ENCODE measurements at places on chromosomes 6 and 20.

DNA sequence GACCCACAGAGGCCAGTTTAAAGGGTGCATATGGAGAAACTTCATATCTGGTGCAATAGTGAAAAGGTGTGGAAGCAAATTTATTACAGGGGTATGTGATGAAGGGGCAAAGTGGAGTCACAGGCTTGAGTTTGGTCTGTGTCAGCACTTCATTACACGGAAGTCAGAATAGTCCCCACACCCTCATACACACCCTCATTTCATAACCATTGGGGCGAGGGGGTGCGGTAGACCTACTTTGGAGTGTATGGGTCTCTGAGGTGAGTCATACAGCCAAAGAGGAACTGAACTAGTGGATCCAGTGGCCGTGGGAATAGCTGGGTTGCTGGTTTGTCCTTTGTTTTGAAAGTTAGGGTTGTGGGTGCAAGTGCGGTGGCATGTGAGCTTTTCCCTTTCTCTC, 3.3 kb downstream of the TM9SF4 start:
- no peak for DNase-seq

DNA sequence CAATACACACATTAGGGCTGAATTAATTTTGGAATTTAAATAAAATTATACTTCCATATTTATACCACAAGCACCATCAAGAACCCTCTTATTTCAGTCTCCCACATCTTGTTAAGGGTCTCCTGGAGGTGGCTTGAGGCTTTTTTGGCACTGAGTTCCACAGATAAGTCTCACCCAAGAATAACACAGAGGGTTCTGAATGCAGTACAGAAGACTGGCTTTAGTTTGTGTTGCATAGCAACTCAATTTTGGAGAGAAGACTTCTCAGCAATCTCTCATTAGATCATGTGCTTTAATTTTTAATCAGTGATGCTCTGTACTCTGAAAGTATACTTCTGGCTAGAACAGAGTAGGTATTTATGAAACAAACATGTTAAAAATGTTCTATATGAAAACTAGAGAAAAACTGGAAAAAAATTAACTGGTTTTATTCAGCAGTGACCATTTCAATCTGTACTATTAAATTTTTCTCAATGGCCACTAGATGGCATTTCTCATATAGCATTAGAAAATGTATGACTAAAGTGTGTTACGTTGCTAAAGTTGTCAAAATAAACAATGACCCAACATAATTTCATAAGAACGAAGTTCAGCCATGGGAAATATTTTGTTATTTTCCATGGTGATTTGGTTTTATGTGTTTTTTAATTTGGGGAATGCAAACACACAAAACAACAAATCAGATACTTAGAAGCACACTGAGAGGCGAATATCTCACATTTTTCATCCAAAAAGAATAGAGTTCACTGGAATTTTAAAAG, 32.7 kb upstream of the MAP7 start:
- no peak for DNase-seq

GRCh38 chr20:19758501-19759331, 658 bp downstream of the RIN2 start:
- DNase-seq: peak; percentile 59

DNA sequence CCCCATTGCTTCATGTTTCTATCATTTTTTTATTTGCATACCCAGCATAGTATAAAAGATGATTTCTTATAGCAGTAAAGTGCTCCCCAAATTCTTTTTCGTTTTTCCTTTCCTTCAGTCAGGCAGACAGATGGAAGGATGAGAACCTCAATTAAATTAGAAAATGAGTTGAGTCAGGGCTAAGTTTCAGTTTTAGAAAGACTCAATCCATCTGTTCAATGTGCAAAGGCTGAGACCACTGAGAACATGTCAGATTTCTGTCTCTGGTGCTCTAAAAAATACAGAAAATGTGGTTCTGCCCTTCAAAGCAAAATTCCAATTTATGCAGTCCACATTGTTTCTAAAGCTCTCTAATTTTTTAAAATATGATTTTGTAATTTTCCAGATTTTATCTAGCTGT, 257.6 kb upstream of the HS3ST5 start:
- DNase-seq: no peak

- no peak for DNase-seq
Measured at GRCh38 chr6:153989989-153990388, 49.1 kb upstream of the OPRM1 start.

DNA sequence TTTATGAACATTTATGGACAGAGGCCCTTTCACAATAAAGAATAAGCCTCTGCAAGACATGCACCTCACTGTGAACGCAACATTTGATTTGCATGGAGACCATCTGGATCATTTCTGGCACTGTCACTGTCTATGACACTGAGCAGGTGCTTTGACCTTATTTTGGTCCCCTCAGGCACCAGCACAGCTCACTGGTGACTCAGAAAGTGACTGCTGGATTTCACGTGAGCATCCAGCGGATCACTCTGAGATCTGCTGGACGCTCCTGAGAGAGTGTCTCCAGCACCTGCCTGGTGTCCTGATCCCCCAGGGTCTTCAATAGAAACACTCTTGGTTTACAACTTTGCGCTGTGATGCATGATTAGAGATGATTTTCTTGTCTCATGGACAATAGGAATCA, 375.7 kb downstream of the TENT5A start:
- DNase-seq: no peak

GRCh38 chr20:51174536-51174935, 151.6 kb upstream of the KCNG1 start:
- DNase-seq: no peak

DNA sequence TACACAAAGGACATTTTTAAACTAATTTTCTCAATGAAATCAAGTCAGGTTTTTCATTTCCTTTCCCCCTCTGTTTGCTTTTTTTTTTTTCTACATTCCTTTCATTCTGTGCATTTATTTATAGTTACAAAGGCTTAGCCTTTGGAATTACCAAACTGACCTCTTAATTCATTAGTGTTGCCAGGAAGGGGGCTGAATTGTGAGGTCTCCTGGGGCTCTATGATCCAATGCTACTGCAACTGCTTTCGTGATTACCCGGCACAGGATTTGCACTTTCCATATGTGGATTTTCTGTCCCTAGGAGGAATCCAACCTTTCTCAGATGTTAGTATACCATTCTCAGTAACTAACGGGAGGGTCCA, 35.3 kb downstream of the NEDD9 start:
- no peak for DNase-seq

DNA sequence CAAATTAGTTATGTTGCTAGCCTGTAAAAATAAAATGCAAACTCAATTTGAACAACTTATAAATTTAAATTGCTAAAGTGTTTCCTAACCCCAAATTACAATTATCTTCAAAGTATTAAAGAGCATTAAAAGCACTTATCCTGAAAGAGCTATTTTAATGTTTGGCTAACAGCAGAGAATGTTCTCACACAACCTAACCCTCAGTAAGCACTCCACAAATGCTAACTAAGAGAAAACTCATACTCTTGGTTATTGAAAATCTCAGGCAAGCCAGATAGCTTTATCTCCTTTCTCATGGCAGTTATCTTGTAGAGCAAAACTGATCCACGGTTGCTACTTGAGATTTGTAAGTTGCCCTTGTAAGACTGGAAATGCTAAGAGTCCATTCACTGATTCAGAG, 30.5 kb upstream of the ADGRF1 start:
- DNase-seq: no peak

DNA sequence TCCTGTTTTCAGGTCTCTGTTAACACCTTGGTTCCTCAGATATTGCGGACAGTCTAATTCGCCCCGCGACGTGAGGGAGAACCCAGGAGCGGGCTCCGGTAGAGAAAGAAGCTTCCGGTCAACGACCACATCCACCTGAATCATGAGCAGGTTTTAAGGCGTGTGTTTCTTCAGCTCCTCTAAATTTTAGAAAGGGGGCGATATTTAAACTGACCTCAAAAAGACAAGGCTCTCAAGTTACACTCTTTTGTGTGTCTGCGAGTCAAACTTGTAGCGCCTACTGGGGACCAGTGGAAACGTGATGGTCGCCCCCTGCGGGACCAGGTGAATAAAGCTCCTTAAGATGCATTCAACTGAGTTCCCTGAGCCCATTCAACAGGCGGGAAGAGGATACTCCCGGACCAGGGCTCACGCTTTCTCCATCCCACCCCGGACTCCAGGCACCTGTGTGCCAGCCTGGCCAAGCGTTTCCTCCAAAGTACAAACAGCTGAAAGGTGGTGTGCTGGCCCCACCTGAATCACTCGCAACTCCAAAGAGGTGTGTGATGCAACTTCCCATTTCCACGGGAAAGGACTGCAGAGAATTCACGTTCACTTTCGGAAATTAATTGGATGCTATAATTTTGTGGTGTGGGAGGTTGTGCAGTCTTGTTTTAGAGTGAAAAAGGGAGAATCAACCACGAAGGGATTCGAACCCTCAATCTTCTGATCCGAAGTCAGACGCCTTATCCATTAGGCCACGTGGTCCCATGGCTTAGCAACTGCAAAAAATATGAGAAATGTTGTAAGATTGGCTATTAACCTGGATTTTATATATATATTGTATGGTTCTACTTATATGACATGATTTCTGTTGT, 17.0 kb downstream of the GPX5 start:
- DNase-seq: peak; percentile 33

GRCh38 chr6:36821581-36822335, 17.5 kb downstream of the CPNE5 start:
- no peak for DNase-seq

GRCh38 chr6:140174524-140174923, 800.1 kb upstream of the CITED2 start:
- DNase-seq: no peak

GRCh38 chr20:45937765-45938164, 3.3 kb downstream of the PCIF1 start:
- DNase-seq: no peak

- peak; percentile 76 for DNase-seq
Measured at GRCh38 chr20:1815502-1816085, 79.6 kb upstream of the SIRPA start.

GRCh38 chr20:48309293-48309692, 518.5 kb downstream of the PREX1 start:
- no peak for DNase-seq

DNA sequence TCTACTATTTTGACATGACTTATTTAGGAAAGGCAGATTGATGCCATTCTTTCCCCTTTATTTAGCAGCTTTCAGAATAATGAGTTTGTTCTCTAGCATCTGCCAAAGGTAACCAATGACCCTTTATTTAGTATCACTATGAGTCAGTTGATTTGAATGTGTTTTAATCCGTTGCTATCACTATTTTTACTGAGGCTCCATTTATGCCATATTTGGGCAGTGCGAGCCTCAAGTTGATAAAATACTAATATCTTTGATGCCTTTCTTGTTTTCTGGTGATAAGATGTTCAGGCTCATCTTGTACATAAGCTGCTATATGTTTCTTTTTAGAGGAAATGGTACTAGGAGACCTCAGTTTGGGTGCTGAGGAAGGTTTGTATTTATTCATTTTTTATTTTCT, 15.6 kb upstream of the NOTCH4 start:
- DNase-seq: no peak

DNA sequence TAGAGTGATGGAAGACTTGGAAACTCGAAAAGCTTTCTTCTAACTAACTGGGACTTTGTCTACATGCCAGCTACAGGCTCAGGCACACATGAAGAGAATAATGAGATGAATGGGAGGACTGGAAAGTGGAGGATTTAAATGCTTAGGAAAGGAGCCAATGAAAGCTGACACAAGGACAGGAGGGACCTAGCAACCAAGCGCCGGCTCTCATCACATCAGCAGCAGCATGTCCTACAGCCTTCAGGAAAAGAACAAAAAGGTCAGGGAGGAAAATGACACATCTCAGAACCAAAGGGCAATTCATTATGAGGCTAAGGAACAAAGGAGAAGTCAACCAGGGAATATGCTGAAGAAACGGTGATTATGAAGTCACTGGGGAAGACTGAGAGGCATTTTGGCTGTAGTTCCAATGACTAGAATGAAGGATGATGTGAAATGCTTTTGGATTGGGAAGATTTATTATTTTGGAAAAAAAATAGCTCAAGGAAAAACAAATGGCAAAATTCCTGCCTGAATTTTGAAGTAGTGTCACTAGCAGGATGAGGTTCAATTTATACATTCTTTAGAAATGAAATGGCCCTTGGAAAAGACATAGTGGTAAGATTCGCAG, 5.7 kb downstream of the BACH2 start:
- DNase-seq: no peak

DNA sequence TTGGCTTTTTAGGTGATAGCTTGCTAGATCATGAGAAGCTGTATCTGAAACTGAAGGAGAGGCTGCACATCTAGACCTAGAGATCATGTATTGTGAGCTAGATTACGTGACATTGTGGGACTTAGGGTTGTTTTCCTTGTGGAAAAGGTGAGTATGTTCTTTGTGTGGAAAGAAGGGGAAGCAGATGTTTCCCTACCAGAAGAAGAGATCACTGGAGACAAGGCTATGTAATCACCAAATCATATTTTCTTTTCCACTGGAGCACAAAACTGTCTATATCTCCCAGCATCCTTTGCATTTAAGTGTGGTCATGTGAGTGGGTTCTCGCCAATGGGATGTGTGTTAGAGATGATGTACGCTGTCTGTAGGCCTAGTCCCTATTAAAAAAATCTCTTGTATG, 7.0 kb upstream of the EPB41L2 start:
- DNase-seq: no peak

DNA sequence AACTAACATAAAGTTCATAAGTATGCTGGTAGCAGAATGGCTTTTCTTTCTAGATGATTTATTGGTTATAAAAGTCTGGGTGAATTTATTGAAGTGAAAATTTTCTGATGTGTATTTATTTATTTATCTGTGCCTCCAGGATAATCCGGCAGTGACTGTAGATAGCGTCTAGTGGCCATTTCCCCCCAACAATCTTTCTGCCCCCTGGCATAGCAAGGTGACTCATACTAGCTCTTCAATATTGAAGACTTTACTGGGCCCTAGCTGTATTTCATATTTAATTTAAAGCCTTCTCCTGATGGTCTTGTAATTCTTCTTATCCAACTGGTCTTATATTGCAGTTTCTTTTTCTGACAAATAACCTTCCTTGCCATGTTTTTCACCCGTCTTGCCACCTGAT, 154.1 kb upstream of the SGK1 start:
- no peak for DNase-seq

DNA sequence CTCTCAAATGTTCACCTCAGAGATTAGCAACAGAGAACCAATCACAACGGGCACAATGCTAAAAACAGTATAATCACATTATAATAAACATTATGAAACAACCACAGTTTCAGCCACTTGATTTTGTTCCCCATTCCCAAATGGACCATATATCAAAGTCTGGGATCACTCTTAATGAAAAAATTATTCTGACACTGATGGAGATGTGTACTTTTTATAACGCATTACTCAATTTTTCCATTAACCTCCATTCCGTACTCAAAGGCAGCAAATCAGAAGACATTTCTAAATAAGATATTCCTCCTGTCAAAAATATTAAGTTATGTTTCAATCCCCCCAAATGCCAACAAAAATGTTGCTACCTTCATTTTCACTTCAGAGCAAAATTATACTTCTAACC, 2.8 kb downstream of the CPNE1 start:
- DNase-seq: no peak

GRCh38 chr6:9628819-9629218, 786.1 kb downstream of the TFAP2A start:
- DNase-seq: no peak

- peak; percentile 25 for DNase-seq
Measured at GRCh38 chr6:142378138-142378875, 76.5 kb downstream of the ADGRG6 start.
